ENCODE measurements at places on chromosomes 13 and 19. TPM values are rescaled to one million over a fixed set of nuclear protein-coding genes. Genes with fewer than 3 reads are reported as not detected.

ZNF724 gene
- 11.3 TPM for total RNA-seq

ZNF99 gene
- total RNA-seq: not detected

DCT gene
- total RNA-seq: 0.74 TPM

SPACA4 gene
- not detected for total RNA-seq

GIPR gene
- 5.2 TPM for total RNA-seq

CCL25 gene
- not detected for total RNA-seq

FFAR1 gene
- total RNA-seq: not detected

S1PR5 gene
- 0.51 TPM for total RNA-seq

DACT3 gene
- 0.11 TPM for total RNA-seq

GRCh38 chr13:44874886-44875630 is 114.2 kb downstream of the NUFIP1 start:
- no peak for DNase-seq

DNA sequence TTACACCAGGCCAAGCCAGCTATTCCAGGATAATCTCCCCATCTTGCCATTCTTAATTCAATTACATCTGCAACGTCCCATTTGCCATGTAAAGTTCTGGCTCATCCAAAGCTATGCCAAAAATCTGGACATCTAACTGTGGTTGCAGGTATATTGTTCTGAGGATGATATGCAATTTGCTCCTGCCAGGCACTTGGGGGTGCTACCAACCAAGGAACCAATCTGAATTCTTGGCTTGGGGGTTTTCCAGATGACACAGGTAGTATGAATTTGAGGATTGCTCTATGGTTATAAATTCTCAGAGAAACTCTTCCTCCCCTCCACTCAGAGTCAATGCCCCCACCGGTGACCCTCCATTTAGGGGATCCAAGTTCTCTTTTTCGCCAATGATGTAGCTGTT is 33.0 kb downstream of the CRYL1 start:
- no peak for DNase-seq

DNA sequence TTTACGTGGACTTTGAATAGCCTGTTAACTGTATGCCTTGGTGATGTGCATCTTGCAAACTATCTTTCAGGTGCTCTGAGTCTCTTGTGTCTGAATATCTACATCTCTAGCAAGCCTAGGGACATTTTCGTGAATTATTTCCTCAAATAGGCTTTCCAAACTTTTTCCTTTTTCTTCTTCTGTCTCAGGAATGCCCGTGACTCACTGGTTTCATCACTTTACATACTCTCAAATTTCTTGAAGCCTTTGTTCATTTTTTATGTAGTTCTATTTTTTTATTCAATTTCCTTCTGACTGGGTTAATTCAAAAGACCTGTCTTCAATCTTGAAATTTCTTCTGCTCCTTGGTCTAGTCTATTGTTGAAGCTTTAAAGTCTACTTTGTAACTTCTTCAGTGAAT is 332.2 kb downstream of the OXGR1 start:
- no peak for DNase-seq

DNA sequence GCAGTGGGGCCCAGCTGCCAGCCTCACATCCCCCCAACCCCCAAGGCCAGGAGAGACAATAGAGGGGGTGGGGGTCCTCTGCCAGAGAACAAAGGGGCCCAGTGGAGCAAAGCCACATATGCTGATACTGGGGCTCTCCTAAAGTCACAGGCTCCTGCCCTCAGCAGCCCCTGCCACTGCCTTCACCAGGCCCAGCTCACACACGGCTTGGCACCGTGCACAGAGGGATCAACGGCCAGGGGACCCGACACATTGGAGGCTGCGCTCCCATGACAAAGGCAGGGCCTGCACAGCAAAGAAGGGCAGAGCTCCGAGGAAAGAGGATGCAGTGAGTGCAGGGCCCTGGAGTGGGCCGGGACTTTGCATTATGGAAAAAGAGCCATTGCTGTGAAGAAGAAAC is 146.4 kb downstream of the KDM4B start:
- no peak for DNase-seq

DNA sequence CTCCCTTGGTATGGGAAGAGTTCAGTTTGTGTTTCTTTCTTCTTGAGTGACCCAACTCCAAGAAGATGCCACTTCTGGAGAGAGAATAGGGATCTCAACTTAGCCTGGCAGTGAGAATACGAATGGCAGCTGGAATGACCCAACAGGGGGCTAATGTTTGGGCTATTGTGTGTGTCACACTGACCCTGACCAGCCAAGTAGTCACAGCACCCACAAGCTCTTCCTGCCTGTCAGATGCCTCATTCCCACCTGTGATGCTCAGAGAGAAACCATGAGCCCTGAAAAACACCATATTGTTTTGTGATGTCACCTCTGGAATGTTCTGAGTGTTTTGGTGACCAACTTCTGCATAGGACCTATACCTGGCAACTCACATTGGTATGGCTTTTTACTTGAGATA is at the start of gene CBY2:
CBY2 (plus strand) TSS at position 233 of the 400 bp plus-strand sequence; CDS start at position 304, 71 bp downstream.
- DNase-seq: no peak

DNA sequence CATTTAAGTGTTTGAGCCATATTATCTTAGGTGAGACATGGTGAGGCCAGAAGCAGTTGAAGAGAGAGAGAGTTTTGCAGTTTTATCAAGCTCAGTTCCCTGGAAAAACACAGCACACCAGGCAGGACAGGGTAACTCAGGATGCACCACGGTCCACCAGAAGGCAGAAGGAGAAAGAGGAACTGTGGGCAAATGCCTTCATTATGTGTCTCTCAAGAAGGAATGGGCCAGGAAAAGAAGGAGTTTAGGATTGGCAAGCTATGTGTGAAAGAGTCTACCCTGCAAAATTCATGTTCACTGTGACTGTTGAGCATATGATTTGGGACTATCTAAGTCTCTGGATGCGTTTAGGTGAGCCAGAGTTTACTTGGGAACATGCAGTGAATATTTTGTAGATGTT is 934.5 kb upstream of the MIR17HG start:
- DNase-seq: no peak

- DNase-seq: no peak
Measured at GRCh38 chr19:43956827-43957226, 5.8 kb downstream of the ZNF221 start.

GRCh38 chr19:2613507-2614295 is 88.8 kb downstream of the GNG7 start:
- DNase-seq: peak; percentile 60

DNA sequence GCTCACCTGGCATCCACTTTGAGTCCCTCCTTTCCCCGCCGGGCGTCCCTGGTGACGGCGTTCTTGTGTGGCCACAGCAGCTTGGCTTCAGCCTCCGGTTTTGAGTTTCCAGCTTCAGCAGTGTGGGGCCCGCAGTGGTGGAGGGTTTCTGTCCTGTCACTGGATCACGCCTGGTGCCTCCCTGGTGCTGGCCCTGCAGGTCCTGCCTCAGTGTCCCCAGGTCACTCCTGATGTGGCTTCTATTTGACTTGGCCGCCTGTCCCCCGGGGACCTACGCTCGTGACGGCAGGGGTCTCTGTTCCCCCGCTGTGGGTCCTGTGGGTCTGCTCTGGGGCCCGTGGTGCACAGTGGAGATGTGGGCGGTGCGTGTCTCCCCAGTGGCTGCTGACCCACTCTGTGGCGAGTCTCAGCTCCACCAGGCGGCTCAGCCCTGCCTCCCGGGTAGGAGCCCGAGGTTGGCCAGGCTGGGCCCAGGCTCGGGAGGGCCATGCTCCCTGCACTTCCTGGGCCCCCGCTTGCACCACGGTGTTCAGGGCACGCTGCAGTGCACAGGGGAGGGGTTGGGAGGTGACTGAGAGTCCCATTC is 1.9 kb downstream of the ATP4B start:
- DNase-seq: no peak

GRCh38 chr13:104372095-104372655 is 1306.0 kb upstream of the SLC10A2 start:
- DNase-seq: no peak

DNA sequence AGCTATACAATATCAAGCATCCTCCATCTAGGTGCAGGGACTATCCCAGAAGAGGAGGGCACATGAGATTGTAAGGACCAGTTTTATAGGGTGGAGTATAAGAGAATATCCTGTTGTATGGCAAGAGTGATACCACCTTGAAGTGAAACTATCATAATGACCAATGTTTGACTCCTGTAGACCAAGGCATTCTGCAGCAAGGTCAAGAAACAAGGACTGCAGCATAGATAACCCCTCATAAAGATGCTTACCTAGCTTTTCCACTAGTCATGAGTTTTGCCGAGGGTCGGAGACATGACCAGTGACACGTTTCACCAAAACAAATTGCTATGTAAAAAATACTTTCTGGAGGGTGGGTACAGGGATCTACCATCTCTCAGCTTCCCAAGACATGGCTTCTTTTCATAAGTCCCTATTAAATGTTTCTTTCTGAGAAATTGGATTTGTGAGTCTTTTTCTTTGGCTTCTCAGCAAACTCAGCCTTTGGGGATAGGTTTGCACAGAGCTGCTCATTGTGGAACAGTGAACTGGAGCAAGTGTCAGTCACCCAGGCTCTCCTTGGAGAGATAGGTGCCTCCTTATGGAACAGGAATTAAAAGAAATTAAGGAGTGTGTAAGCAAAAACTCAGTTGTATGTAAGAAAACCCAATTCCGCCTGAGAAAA is 28.2 kb upstream of the CYSLTR2 start:
- no peak for DNase-seq

DNA sequence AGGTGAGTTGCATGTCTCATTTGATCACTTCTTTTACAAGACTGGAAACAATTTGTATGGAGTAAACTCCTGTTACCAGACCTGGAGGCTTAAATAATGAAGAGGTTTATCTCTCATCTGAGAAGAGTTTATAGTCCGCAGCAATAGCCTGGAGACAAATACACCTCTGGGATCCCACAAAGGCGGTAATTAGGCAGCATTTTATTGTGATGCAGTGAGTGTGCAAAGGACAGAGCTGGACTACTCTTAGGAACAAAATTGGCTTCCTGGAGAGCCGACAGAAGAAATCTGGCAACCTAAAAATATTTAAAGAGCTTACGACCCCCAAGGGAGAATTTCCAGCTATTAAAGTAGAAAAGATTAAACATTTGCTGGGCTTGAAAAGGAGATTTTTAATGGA is 11.8 kb upstream of the KATNAL1 start:
- no peak for DNase-seq

GRCh38 chr19:10126213-10126639 is 6.5 kb upstream of the EIF3G start:
- no peak for DNase-seq

GRCh38 chr13:50646070-50646469 is 197.4 kb downstream of the DLEU7 start:
- no peak for DNase-seq

DNA sequence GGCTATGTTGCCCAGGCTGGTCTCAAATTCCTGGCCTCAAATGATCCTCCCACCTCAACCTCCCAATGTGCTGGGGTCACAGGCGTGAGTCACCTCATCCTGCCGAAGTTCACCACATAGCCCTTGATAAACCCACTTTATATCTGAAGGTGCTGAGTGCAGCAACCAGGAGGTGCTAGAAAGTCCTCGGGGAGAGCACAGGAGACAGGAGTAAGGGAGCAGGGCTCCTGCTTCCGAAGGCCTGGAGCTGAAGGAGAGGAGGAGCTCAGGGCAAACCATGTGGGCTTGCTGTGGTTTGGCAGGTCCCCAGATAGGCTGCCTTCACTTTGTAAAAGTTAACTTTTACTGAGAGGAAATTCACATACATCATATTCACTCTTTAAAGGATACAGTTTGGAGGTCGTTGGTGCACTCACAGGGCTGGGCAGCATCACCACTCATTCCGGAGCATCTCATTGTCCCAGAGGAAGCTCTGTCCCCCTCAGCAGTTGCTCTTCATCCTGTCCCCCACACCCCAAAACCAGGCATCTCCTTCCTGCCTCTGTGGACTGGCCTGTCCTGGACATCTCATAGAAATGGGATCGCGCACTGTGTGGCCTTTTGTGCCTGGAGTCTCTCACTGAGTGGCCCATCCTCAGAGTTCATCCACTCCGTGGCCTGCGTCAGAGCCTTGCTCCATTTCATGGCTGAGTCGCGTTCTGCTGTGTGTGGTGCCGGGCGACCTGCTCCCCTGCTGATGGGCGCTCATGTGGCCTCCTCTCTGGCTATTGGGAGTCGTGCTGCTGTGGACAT is 49.5 kb downstream of the KDM4B start:
- no peak for DNase-seq

DNA sequence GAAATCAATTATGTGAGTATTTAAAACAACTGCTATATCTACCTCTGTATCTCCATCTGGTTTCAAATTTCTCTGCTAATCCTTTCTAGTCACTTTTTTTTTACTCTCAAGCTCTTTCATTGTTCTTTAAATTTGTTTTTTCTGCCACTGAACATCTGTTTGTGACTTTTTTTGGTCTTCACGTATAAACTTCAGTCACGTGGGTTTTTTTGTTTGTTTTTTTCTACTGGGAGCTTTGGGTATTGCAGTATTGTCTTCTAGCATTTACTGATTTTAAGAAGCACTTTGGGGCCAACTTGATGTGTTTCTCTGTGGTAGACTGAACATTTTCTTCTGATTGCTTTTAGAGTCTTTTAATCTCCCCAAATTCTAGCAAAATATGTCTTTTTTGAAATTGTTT is 262.6 kb upstream of the RXFP2 start:
- DNase-seq: no peak

- DNase-seq: no peak
Measured at GRCh38 chr19:46932346-46932745, 71.5 kb downstream of the ARHGAP35 start.

- no peak for DNase-seq
Measured at GRCh38 chr13:21095311-21095710, 33.9 kb upstream of the LATS2 start.

DNA sequence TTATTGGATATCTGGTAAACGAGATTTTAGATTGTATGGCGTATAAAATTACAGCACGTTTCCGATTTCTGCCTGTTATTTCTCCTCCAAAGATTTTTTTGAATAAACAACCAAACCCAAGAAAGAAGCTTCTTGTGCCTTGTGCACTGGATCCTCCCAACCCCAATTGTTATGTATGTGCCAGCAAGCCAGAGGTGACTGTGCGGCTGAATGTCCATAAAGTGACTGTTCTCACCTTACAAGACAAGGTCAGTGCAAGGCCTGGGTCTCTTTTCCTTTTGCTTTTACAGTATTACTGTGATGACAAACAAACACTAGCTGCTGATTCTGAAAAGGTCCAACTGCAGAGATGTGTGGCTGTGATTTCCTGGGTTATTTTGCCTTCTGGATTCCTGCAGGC is 22.9 kb upstream of the WTIP start:
- DNase-seq: no peak

- DNase-seq: no peak
Measured at GRCh38 chr13:74464670-74465069, 330.5 kb upstream of the KLF12 start.

DNA sequence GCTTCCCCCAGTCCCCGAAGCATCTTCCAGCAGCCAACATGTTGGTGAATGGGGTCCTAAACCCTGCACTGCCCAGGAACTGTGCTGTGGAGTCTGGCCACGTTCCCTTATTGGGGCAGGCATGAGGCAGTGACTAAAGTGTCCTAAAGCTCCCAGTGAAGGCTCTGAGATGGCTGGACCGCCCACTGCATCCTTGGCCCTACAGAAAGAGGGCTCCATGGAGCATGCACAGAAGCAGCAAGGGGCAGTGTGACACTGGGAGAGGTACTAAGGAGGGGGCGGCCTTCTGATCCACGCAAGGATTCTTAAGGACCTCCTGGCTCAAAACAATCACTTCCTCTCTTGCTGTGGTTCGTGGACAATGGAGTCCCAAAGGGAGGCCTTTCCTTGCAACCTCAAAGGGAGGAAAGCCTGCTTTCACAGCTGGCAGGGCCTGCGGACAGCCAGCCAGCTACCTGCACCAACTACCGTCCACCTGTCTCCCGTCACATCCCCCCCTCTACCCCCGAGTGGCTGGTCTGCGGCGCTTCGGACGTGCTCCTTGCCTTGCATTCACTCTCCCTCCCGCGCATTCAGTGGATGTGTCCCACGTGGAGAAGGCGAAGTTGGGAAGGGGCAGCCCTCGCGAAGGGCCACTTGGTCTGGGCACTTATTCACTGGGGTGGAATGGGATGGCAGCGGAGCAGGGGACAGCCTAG is 63.9 kb upstream of the STARD13 start:
- DNase-seq: no peak
